ENCODE measurements at places on chromosomes 2 and 18.
A peak's percentile ranks its signal among the peaks of the same experiment; 100 is the strongest.

GRCh38 chr2:37770797-37771196 lies 99.4 kb upstream of the CDC42EP3 start:
- no peak for DNase-seq

- DNase-seq = no peak
These were observed 59.5 kb downstream of the MFSD6 start for GRCh38 chr2:190467575-190468083.

- no peak for DNase-seq
These were observed 400.0 kb downstream of the ARHGAP15 start for GRCh38 chr2:143529118-143529720.

- DNase-seq = no peak
These were observed 2.0 kb downstream of the NBEAL1 start for GRCh38 chr2:203016716-203017115.

DNA sequence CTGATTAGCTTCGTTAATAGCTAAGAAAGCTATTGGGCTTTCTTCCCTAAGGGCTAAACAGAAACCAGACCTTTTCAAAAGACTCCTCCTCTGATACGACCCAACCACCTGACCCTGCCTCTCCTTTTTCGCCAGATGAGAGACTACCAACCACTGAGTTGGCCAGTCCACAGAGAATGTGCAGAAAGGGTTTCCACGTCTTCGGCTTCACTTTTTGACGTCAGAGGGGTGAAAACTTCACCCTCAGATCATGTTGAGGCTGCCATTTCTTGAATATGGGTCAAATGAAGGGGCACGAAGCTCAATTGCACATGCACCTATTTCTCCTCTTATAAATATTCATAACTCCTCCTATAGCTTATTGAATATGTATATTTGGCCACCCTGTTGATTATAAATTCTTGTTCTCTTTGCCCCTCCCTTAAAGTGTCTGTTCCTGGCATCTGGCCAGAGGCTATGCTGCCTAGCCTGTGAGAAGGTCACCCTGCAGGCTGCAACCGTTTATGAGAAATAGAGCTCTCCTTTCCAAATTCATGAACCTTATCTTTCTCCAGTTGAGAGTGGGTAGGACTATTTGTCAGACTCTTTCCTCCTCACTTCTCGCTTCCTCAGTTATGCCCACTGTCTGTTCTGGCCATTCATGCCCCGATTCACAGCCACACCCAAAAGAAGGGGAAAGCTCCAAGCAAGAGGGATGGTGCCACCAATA lies 301.6 kb downstream of the STK39 start:
- no peak for DNase-seq

DNA sequence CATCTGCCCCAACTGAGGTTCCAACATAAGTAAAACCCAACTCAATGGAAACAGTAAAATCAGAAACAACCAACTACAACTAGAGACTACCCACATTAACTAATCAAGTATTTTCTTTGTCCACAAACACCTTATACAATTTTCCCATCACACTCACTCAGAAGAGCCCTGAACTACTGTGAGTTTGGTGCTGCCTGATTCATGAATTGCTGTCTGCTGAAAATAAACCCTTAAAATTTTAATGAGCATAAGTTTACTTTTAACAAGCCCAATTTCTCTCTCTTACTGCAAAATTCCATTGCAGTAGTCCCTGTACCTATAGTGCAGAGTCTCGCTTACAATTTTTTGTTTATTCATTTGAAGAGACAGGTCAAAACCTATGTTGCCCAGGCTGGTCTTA lies 203.9 kb downstream of the NBAS start:
- DNase-seq = no peak

- no peak for DNase-seq
These were observed 27.8 kb downstream of the CRACDL start for GRCh38 chr2:98907966-98908905.

DNA sequence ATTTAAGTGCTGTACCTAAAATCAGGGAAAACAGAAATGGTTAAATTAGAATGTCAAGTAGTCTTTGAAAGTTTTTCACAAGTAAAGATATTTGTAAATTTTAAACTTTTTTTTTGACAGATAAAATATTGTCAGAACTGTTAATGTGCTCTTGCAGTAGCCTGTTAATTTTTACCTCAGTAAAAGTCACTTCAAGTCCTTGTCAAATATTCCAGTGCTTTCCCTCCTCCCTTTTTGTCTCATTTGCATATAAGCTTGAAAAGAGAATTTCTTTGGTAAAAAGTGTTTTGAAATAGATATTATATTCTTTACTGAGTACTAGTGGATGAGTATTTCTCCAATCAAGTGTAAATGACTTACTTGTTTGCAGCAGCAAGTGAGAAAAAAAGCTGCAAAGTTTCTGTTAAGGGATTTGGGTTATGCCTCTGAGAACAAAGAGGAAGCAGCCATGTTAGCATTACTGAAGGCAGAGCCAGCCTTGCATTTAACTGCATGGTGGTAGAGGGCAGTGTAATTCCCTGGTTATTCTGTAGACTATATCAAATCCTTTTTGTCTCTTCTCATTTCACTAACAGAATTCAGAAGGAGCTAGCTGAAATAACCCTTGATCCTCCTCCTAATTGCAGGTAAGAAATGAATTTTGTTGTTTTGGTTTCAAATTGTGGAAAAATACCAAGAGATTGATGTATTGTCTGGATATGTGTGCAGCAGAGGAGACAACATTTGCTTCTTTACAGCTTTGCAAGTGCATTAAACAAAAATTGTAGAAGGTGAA lies 3.2 kb downstream of the UBE2E3 start:
- peak; percentile 78 for DNase-seq
